ENCODE measurements at places on chromosomes 11 and 22.

GRCh38 chr22:30781271-30781875 lies 86.7 kb downstream of the OSBP2 start:
- no peak for DNase-seq

DNA sequence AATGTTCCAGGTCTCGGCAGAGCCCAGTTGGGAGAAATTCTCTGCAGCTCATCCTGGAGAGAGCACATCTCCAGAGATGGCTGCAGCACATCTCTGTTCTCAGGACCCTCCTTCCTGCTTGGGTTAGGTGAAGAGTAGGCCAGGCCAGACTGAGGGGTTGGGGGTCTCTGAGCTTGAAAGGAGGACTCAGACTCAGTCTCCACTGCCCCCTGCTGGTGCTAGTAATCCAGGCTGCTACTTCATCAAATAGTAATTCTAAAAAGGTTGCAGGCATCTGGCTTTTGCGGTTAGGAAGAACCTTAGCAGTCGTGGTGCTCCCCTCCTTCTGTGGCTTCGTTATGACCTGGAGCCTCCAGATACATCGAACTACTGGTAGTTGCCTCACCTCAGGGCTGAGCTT lies 9.7 kb downstream of the TUB start:
- peak; percentile 69 for DNase-seq

- DNase-seq: peak; percentile 45
These were observed 24.7 kb downstream of the LDLRAD3 start for GRCh38 chr11:35968386-35969088.

DNA sequence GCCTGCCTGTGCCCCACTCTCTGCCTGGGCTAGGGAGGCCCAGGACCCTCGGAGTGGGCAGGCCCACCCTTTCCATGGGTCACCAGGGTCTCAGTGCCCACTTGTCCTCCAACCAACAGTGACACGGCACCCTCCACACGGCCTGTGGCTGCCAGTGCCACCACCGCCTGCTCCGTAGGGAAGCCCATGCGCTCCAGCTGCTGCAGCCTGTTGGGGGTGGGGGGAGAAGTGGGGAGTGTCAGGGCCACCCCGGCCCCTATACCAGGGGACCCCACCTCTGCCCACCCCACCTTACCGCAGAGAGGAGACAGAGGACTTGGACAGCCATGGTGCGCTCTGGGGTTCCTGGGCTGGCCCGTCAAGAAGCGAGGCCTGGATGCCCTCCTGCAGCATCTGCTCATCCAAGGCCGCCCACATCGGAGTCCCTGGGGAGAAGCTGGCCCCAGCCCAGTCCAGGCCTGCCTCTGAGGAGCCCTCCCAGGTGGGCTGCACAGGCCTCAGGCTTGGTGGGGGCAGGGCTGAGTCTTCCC lies 7.7 kb downstream of the RHBDD3 start:
- no peak for DNase-seq
